ENCODE measurements at places on chromosomes 5 and 9.

DNA sequence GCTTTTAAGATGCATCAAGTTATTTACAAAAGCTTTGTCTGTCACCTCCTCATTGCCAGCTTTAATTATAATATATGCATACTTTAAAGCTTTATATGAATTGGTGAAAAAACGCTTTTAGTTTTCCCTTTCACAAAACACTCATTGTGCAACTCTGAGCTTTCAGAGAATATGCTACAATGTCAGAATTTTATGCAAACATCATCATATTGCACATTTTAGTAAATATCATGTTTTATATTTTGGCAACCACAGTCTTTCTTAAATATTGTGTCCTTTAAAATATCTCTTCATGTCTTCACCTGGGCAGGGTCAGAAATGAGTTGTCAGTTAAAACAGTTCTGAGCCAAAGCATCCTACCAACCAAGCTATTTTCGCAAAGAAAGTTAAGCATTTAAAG lies 601.1 kb upstream of the RORB start:
- DNase-seq, result no peak

GRCh38 chr5:10376544-10376943 lies 23.0 kb downstream of the MARCHF6 start:
- DNase-seq, result no peak

DNA sequence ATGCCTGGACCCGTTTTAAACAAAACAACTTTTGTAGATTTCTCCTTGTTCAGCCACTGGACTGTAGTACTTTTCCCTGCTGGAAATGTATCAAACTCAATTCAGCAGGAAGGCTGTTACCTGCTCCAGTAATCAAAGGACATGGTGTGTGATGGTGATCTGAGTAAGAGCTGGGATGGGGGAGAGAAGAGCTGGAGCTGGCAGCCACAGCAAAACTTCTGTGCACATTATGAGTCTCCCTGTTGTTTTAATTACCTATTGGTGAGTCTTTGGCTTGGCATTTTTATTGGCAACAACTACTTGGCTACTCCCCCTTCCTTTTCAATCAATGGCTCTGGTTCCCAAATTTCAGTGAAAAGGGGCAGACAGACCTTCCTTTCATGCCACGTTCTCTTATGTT lies 9.7 kb downstream of the NREP start:
- no peak for DNase-seq

DNA sequence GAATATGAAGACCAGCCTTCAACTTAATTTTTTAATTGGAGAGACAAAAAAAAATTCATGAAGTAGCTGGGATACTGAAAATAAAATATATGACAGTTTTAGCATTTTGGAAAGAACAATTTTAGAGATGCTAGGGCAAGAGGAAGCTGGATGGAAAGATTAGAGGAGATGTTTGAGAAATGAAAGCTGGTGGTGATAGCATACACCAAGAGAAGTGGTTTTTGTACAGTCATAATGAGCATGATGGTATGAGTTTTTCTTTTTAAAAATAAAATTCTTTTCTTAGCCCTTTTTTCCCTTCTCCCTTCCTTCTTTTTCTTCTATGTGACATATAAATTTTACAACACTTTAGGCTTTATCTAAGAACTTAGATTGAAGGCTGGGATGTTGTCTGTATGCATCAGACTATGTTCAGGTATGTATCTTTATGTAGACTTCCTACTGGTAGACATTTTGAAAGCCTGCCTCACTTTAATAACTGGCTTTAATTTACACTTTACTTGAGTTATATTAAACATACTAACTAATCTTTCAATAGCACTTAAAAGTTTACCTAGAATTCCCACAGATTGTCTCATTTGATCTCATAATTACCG lies 522.5 kb downstream of the TLE4 start:
- no peak for DNase-seq

GRCh38 chr5:149002761-149003689 lies 59.8 kb downstream of the SH3TC2 start:
- no peak for DNase-seq
